A673 (cell line): ENCODE measurements at places on chromosomes 16 and 17. TPM values are rescaled to one million over a fixed set of nuclear protein-coding genes. Genes with fewer than 3 reads are reported as not detected.

Gene ZDHHC1
- 5.3 and 6.8 TPM in 2 replicates for total RNA-seq

DNA sequence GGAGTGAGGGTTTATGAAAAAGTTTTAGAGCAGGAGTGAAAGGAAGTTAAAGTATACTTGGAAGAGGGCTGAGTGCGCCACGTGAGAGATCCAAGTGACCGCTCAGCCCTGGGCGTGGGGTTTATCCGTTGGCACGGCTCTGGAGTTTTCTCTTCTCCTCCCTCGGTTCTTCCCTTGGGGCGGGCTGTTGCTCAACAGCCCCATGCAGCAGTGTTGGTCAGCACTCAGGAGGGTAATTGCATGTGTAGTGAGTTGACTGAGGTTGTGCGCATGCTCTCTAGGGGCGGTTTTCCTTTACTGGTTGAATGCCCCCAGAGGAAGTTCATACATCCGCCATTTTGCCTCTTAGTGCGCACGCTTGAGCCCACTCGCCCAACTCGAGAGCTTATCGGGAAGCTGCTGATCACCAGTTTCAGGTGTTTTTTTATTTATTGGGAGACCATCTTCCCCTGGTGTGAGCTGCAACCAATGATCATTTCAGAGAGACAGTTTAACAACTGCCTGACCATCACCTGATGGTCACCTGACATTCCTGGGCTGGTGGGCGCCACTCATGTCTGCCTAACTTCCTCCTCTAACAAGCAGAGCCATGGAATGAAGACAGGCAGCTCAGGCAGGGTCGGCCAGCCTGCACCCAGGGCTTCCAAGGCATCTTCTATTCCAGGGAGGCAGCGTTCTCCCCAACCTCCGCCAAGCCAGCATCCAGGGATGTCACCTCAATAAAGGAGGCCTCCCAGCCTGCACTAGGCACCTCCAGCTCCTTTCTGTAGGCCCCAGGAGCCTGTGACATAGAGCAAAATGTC, 41.3 kb upstream of the DNAH17 start:
- H3K36me3 ChIP-seq, result no peaks in the 10 kb centered on the region
- no peak for DNase-seq
- no peaks in the 10 kb centered on the region for H3K27me3 ChIP-seq
- no peak overlapping the region for H3K4me3 ChIP-seq
- no peak overlapping the region for H3K27ac ChIP-seq

Gene SBK1
- total RNA-seq, result 22.2 and 26.8 TPM in 2 replicates

Gene HSPB9
- not detected in 2 replicates for total RNA-seq

Gene ADGRG1
- 0.75 and 1.0 TPM in 2 replicates for total RNA-seq

GRCh38 chr16:10978871-10979446, 34.6 kb downstream of the CLEC16A start:
- no peak overlapping the region for H3K4me3 ChIP-seq
- no peak overlapping the region for H3K27ac ChIP-seq
- no peaks in the 10 kb centered on the region for H3K27me3 ChIP-seq
- H3K4me1 ChIP-seq, result no peaks in the 10 kb centered on the region
- DNase-seq, result no peak

GRCh38 chr17:2076087-2076984, 21.4 kb downstream of the HIC1 start:
- H3K27me3 ChIP-seq, result no peaks in the 10 kb centered on the region
- no peak overlapping the region for H3K4me3 ChIP-seq
- H3K36me3 ChIP-seq, result peaks cover 7% of the 10 kb centered on the region
- H3K4me1 ChIP-seq, result no peaks in the 10 kb centered on the region

DNA sequence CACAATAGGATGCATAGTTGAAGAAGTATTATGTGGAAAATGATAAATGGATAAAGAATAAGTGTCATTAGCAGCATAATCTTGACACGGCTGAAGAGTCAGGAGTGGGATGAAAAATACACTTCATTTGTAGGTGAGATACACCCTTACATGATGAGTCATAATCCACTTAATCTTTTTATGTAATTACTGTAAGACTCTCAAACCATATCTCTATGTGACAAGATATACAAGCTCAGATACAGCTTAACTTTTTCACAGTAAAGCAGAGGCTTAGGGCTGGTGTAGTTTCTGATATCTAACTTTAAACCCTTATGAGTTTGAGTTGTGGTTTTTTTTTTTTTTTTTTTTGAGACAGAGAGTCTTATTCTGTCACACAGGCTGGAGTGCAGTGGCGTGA, 101.2 kb downstream of the FTO start:
- DNase-seq, result no peak
- no peaks in the 10 kb centered on the region for H3K27me3 ChIP-seq
- H3K27ac ChIP-seq, result no peak overlapping the region
- H3K4me1 ChIP-seq, result peaks cover 15% of the 10 kb centered on the region
- H3K36me3 ChIP-seq, result no peaks in the 10 kb centered on the region
- H3K4me3 ChIP-seq, result no peak overlapping the region

DNA sequence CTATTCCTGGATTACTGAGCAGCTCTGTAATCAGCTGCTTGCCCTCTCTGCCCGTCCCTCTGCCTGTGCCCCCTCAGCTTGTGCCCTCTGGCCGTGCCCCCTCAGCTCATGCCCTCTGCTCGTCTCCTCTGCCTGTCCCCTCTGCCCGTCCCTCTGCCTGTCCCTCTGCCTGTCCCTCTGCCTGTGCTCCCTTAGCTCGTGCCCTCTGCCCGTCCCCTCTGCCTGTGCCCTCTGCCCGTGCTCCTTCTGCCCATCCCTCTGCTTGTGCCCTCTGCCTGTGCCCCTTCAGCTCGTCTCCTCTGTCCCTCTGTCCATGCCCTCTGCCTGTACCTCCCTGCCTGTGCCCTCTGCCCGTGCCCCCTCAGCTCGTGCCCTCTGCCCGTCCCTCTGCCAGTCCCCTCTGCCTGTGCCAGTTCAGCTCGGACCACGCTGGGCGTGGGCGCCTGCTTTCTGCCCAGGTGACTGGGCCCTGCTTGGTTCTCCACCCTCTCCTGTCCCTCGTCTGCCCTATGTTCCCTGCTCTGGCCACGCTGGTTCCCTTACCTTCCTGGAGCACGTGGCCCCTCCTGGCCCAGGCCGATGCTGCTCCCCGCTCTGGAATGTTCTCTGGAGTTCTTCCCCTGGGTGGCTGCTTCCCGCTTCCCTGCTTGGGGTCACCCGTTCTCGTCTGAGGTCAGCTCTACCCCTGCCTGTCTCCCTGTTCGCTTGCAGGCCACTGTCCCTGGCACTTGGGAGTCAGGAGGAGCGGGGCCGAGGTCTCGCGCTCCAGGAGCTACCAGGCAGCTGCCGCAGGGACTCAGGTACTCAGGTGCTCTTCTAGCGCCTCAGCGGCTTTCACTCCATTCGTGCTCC, 63.9 kb downstream of the BANP start:
- no peaks in the 10 kb centered on the region for H3K27me3 ChIP-seq
- H3K27ac ChIP-seq, result no peak overlapping the region
- H3K4me1 ChIP-seq, result no peaks in the 10 kb centered on the region
- no peaks in the 10 kb centered on the region for H3K36me3 ChIP-seq

Gene KIF2B
- not detected in 2 replicates for total RNA-seq

DNA sequence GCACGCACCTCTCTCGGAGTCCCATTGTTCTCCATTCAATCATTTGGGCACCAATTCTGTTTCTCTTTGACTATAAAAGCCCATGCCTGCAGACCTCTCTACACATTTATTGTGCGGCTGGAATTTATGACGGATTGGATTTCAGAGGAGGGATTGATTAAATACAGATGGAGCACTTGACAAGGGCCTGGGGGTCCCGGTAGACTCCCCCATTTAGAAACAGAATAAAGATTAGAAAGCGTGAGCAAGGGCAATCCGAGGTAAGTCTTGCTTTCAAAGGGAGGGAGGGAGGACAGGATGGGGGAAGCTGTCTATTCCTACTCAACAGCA, 15.1 kb upstream of the PITPNM3 start:
- H3K27ac ChIP-seq, result no peak overlapping the region
- H3K4me3 ChIP-seq, result no peak overlapping the region
- H3K36me3 ChIP-seq, result no peaks in the 10 kb centered on the region
- DNase-seq, result no peak
- peaks cover 23% of the 10 kb centered on the region for H3K4me1 ChIP-seq

DNA sequence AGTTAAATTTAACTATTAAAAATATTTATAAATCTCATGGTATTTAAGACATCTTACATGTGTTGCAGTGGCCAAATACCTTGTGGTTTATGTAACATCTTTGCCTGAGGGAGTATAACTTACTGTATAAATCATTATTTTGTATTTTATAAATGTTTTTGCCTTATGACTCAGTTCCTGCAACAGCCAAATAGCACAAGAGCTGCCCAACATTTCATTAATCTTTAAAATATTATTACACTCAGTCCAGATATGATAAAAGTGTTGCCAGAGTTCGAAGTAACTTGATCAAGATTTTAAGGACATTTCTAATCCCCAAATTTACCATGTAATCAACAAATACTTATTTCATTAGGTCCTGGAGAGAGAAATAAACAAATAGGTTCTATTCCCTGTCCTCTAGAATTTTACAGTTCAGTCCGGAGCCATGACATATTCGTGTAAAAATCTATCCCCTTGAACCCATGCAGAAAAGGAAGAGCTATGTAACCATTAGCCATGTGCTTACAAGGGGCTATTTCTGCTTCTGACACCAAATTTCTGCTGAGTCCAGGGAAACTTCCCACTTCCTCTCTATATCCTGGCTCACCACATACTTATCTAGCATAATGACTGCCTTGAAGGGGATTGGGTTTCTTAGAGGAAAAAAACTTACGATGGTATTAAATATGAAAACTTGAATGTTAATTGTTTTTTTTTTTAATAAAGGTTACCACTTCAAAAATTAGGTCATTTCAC, 44.0 kb downstream of the IRX6 start:
- peak; percentile 27 for DNase-seq
- no peak overlapping the region for H3K4me3 ChIP-seq
- H3K27me3 ChIP-seq, result peaks cover 26% of the 10 kb centered on the region
- no peaks in the 10 kb centered on the region for H3K36me3 ChIP-seq
- peaks cover 33% of the 10 kb centered on the region for H3K4me1 ChIP-seq
- no peak overlapping the region for H3K27ac ChIP-seq

Gene SLFN13
- total RNA-seq, result 31.6 and 34.0 TPM in 2 replicates

Gene KIF22
- total RNA-seq, result 171 and 186 TPM in 2 replicates
